Subcutaneous adipose tissue (tissue), 4 donors: ENCODE measurements at places on chromosomes 2 and 18. TPM values are rescaled to one million over a fixed set of nuclear protein-coding genes. Genes with fewer than 3 reads are reported as not detected.

CDH20 gene
- not detected for total RNA-seq

TXNDC2 gene
- not detected for total RNA-seq

PROKR1 gene
- total RNA-seq: 0.22 TPM

TUBB8B gene
- not detected for total RNA-seq

ITGB6 gene
- not detected for total RNA-seq

RTP5 gene
- not detected for total RNA-seq

ABCA12 gene
- not detected for total RNA-seq

PTPRN gene
- total RNA-seq: not detected

CPLX4 gene
- total RNA-seq: not detected

CRYBA2 gene
- not detected for total RNA-seq

PRKRA gene
- 77.8 TPM for total RNA-seq

IL1RN gene
- 8.6 TPM for total RNA-seq

SCYGR4 gene
- not detected for total RNA-seq

PKDCC gene
- total RNA-seq: 80.7 TPM

SERPINB7 gene
- total RNA-seq: not detected
